KG1 (cell line): ENCODE measurements at places on chromosomes 11 and 22.

GRCh38 chr11:79069504-79069903 is 371.3 kb downstream of the TENM4 start:
- DNase-seq: no peak

- no peak for DNase-seq
Measured at GRCh38 chr11:71239581-71239980, 12.8 kb downstream of the SHANK2 start.

GRCh38 chr11:103699216-103699615 is 337.2 kb upstream of the DDI1 start:
- no peak for DNase-seq

DNA sequence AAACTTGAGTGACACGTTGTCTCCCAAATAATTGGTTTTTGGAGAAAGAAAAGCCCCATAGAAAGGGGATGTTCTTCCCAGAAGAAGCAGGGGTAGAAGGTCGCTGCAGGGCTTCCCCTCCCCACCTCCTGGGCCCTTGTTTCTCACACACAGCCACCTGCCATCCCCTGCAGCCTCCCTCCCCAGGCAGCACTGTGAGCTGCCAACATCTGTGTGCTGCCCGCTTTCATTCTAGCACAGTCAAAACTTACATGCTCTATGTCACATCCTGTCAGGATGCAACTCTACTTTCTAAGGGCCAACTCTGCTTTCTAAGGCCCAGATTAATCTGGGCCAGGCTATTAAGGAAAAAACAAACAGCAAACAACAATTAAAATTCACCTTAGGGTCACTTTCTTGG is 309.4 kb upstream of the ZC3H12C start:
- DNase-seq: no peak

DNA sequence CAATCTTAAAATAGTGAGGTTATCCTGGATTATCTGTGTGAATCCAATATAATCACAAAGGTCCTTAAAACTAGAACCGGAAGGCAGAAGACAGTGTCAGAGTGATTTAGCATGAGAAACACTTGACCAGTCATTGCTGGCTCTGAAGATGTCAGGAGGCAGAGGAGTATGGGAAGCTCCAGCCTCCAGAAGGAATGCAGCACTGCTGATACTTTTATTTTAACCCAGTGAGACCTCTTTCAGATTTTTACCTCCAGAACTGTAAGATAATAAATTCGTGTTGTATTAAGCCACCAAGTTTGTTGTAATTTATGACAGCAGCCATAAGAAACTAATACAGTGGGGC is 134.4 kb upstream of the ZC3H12C start:
- no peak for DNase-seq

DNA sequence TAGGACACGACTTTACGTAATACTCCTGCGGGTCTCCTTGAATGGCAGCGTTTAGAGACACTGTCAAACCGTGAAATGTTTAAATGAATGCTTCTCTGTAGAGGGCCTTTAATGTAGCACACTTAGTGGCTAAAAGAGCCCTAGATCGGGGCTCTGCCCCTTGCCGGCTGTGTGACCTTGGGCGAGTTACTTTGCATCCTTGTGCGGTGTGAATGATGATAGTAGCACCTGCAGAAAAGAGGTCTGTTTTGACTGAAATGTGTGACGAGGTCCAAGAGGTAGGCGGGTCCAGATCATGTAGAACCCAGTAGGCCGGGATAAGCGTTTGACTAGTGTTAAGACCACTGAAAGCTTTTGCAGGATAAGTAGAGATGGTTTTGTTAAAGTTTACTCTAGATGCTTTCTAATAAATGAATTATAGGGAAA is 866 bp downstream of the MED17 start:
- no peak for DNase-seq

GRCh38 chr11:75823946-75824345 is 8.9 kb downstream of the UVRAG start:
- DNase-seq: no peak

- DNase-seq: no peak
Measured at GRCh38 chr22:46473021-46473779, 64.2 kb downstream of the CELSR1 start.

- no peak for DNase-seq
Measured at GRCh38 chr11:763549-764321, 13.6 kb downstream of the GATD1 start.

DNA sequence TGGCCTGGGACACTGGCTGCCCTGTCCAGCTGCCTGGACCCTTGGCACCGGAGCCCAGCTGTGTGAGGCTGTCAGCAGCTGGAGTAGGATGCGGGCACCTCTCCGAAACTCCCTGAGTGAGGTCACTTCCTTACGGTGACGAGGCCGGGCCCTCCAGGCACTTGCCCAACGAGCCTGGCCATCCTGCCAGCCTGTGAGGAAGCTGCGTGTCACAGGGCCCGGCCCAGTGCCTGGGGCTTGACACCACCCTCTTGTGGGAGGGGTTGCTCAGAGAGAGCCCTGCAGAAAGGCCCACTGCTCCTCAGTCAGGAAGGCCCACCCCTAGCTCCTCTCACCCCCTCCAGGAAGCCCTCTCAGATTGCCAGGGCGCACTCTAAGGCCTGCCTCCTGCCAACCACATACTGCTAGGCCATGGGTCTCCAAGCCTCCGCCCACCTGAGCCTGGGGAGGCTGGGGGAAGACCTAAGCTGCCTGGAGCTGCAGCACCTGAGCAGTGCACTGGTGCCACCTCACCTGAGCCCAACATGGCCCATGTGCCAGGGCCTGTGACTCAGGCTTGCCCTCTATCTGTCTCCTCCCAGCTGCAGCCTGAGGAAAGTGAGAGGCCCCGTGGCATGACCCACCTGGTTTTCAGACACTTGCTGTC is 4.3 kb upstream of the PHLDA2 start:
- DNase-seq: no peak

DNA sequence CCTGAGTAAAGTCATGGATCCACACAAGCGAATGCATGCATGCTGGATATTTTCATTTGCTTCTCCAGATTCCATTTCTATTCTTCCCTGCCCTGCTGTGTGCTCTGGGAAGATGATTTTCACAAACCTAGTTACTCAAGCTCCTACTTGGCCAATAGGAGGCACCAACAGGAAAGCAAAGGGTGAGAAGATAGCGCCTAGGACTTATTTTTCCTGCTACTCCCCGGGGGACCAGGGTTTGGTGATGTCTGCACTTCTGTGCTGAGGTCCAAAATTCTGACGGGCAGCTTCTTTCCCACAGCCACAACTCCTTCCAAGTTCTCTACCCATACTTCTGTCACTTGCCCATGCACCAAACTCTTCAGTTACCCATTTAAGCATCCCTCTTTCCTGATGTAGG is 509.3 kb upstream of the TENM4 start:
- DNase-seq: no peak

- no peak for DNase-seq
Measured at GRCh38 chr11:108818971-108819370, 154.1 kb downstream of the DDX10 start.

GRCh38 chr22:20738394-20739089 is 35.4 kb upstream of the SERPIND1 start:
- DNase-seq: no peak

- DNase-seq: peak; percentile 75
Measured at GRCh38 chr11:102464859-102465500, 12.4 kb upstream of the TMEM123 start.

DNA sequence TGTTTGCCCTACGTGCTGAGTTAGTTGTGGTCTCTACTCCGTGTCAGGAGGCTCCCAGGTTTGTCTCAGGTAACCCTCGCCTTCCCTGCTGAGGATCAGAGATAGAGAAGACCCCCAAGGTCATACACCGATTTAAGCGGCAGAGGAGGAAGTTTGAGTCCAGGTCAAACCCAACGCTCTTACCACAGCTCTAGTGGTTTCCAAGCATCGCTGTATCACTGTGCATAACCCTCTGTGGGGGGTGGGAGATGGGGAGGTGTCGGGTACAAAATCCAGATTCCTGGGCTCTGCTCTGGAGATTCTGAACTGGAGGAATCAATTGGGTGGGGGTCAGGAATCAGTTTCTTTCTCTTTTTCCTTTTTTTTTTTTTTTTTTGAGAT is 627 bp downstream of the DNAJC4 start:
- DNase-seq: no peak

DNA sequence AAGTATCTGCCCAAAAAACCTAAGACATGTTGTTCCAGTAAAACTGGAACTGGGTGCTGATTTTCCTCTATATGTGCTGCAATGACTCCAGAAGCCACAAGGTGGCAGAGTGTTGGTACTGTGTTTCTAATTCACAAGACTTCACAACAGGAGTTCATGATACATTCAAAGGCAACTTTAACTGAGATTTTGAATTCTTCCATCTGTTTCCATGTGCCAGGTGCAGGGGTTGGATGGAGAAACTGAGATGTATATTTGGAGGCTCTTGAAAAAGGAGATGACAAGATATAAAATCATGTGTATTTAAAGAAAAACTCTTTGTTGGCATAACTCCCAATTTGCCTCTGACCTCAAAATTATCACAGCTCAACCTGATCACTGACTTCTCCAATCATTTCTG is 1098.6 kb upstream of the CCDC90B start:
- peak; percentile 17 for DNase-seq

DNA sequence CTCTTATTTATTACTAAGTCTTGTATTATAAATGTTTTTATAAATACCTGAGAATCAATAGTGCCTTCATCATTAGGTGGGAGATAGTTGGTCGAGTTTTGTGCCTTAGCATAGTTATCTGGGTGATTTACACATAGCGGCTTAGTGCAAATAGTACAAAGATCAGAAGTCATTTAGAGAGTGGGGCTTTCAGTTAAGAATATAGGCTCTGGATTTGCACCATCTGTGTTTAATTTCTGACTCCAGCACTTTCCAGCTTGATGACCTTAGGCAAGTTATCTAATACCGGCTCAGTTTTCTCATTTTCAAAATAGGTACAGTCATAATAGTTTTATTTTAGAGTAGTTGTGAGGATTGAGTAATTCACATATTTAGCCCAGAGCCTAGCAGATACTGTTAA is 26.4 kb downstream of the PDE3B start:
- no peak for DNase-seq

GRCh38 chr11:117182551-117182935 is 4.0 kb downstream of the SIDT2 start:
- no peak for DNase-seq

DNA sequence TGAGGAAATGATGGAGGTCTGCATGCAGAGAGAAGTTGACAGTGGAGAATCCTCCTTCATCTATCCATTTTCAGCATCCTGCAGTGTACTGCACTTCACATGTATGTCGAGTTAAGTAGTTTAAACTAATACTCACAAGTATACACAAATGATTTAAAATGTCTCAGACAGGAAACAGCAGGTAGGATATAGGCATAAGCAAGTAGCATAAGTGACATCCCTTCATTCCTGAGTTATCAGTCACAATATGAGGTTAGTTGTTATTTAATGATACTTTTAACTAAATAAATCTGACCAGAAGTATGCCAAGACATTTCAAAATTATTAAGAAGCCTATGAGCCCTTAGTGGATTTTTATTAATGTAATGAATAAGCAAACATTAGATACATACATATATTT is 37.4 kb downstream of the MTMR2 start:
- no peak for DNase-seq

- DNase-seq: no peak
Measured at GRCh38 chr11:31986201-31986889, 104.5 kb upstream of the RCN1 start.

DNA sequence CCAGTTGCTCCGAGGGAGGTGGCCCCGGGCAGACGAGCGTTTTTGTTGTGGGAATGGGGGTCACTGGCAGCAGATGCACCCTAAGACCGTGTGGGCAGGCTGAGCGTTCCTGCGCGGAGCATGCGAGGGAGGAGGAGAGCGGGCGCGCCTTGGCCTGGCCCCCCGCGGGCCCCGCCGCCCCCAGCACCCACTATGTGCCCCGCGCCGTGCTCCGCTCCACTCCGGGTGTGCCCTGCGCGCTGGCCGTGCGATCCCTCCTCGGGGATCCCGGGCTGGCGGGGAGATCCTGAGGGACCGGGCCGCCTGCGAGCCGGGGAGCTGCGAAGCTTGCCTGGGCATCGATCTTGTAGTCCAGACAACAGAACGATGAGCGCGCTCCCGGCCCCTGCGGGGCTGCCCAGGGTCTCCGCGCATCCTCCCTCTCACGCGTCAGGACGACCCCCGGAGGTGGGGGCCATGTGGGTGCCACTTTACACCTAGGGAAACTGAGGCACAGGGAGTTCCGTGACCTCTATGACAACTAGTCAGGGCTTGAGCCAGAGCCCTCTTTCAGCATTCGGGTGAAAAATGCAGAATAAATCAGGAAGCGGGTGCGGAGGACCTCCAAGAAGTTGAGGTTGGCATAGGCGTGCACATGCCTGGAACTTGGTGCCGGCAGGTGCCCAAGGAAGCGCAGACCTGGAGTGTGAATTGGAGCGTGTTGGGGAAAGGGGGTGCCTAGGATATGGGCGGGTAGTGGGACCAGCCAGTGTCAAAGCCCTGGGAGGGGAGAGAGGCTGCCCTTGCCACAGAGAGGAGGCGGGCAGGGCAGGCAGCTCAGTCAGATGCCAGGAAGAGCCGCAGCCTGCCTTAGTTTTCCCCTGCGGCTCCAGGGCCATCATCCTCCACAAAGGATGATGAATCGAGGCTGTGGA is 1.3 kb upstream of the KMT5B start:
- no peak for DNase-seq

- no peak for DNase-seq
Measured at GRCh38 chr11:384511-384910, 9.5 kb upstream of the PKP3 start.

DNA sequence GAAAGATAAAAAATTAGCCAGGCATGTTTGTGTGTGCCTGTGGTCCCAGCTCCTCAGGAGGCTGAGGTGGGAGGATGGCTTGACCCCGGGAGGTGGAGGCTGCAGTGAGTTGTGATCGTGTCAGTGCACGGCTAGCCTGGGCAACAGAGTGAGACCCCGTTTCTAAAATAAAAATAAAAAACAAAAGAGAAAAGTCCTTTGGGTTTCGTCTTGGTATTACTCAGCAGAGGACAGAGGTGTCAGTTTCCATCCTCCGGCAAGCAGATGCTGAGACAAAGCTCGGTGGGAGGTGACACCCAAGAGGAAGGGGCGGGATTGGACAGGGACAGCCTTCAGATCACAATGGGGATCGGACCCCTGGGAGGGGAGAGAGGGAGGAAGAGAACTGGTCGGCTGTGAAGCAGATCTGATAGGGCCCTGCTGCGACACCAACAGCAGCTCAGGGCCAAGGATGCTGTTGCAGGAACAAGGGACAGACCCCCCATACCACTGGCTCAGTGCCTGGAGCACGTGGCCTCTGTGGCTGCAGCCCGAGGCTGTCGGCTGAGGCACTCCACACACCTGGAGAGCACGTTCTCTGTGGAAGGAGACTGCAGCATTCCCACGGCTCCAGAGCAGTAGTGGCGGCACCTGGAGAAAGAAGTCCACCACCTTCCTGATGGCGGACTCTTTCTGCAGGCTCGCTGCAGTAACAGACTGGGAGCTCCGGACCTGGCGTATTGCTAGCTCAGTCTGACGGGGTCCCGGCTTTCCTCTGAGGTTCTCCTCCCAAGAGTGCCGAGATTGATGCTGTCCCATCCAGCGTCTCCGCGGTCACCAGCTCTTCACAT is 5.2 kb upstream of the BID start:
- DNase-seq: no peak

DNA sequence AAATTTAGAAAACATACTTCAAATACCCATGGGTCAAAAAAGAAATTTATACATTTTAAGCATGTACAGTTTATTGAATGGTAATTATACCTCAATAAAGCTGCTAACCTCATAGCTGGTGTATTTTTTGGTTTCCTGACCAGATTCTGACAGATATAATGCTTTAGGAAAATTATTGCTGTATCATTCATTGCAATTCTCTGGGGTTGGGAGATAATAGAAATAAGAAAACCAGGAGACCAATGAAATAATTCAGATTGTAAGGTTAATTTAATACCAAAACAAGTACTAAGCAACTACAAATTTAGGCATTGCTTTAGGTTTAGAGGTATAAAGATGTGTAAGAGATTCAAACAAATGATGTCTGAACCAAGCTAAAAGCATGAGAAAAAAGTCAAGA is 120.1 kb downstream of the ENTHD1 start:
- DNase-seq: no peak
